ENCODE measurements at places on chromosomes 12 and 14.

DNA sequence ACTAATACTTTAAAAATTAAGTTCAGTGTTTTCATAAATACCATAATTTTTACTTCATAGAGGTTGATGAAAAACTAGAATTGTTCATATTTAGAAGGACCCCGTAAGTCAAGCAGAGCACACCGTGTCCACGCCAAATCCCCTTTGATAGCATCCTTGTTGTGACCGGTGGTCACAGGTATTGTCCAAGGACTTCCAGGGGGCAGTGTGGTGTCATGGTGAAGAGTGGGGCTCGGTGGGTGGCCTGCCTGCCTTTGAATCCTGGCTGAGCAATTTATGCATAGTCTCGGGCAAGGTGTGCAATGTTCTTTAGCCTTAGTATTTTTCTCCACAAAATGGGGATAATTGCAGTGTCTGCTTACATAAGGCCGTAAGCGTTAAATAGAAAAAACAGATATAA lies 169.9 kb downstream of the KTN1 start:
- DNase-seq: no peak

- no peak for DNase-seq
These were observed 400.7 kb downstream of the NUAK1 start for GRCh38 chr12:105738051-105738450.

GRCh38 chr12:23099104-23099503 lies 474.1 kb downstream of the ETNK1 start:
- DNase-seq: no peak

GRCh38 chr14:63981569-63981968 lies 128.8 kb downstream of the SYNE2 start:
- no peak for DNase-seq

GRCh38 chr14:99245564-99246511 lies 26.2 kb downstream of the BCL11B start:
- DNase-seq: no peak
